Activated T-cell treated with anti-CD3 and anti-CD28 coated beads, Interleukin-2, amount 50 U/mL, for 72 hours (primary cell): ENCODE measurements at places on chromosomes 5 and 9. TPM values are rescaled to one million over a fixed set of nuclear protein-coding genes. Genes with fewer than 3 reads are reported as not detected.

DNA sequence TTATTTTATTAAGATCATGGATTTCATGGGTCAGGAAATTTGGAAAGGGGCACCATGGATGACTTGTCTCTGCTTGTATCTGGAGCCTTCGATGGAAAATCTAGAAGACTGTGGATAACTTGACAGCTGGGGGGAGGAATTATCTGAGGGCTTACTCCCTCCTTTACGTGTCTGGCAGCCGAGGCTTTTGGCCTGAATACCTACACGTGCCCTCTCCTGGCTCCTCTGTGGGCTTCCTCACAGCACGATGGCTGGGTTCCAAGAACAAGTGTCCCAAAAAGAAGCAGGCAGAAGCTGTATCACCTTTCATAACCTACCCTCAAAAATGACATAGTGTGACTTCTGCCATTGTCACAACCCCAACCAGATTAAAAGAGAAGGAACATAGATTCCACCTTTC is 228.9 kb downstream of the GRIA1 start:
- peaks cover 5% of the 10 kb centered on the region for H3K36me3 ChIP-seq
- no peak overlapping the region for H3K27ac ChIP-seq
- H3K27me3 ChIP-seq: no peaks in the 10 kb centered on the region
- no peak overlapping the region for H3K4me3 ChIP-seq
- no peak for DNase-seq
- H3K4me1 ChIP-seq: no peaks in the 10 kb centered on the region

NUTM2F gene
- total RNA-seq: not detected

GRCh38 chr9:13992138-13993088 is 321.5 kb downstream of the NFIB start:
- H3K4me1 ChIP-seq: no peaks in the 10 kb centered on the region
- H3K4me3 ChIP-seq: no peak overlapping the region
- no peaks in the 10 kb centered on the region for H3K27me3 ChIP-seq
- no peak for DNase-seq
- no peaks in the 10 kb centered on the region for H3K36me3 ChIP-seq

DNA sequence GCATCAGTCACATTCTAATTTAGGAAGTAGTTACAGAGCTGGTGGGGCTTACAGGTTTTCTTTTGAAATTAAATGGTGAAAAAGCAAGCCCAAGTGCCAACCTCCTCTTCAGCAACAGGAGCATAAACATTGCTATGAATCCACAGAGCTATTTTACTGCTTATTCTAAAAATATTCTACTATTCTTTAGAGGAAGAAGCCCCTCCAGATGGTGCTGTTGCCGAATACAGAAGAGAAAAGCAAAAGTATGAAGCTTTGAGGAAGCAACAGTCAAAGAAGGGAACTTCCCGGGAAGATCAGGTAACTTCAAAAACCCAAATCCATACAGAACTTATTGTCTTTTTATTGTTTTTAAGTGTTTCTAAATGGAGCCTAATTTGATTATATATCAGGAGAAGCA is 202.8 kb downstream of the CWC27 start:
- no peak for DNase-seq
- H3K27me3 ChIP-seq: no peaks in the 10 kb centered on the region
- H3K36me3 ChIP-seq: no peaks in the 10 kb centered on the region
- H3K4me3 ChIP-seq: no peak overlapping the region
- H3K27ac ChIP-seq: no peak overlapping the region

DNA sequence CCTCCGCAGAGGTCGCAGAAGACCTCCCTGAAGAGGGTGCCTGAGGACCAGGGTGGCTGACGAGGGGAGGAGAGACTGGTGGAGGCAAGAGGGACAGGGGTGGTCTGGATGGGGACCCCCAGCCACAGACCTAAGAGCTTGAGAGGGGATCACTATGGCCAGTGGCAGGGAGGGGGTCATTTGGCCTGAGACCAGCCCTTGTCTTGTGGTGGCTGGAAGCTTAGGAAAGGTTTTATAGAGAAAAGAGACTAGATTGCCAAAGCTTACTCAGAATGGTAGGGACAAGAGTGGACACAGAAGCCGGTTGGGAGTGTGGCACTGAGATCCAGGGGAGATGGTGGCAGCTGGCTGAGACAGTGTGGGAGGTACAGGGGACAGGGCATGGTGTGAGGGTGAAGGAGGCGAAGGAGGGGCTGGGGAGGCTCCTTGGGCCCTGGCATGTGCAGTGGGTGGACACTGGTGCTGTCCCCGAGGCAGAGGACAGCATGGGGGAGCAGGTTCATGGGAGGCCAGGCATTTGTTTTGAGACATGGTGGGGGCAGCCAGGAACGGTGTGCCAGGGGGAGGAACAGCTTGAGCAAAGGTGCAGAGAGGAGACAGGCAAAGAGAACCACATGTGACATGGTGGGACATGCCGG is 123.0 kb downstream of the C9orf50 start:
- H3K27me3 ChIP-seq: no peaks in the 10 kb centered on the region
- DNase-seq: no peak
- peaks cover 9% of the 10 kb centered on the region for H3K36me3 ChIP-seq
- peaks cover 48% of the 10 kb centered on the region for H3K4me1 ChIP-seq
- no peak overlapping the region for H3K4me3 ChIP-seq
- no peak overlapping the region for H3K27ac ChIP-seq

LAMC3 gene
- total RNA-seq: 0.65 TPM
